Activated gamma-delta T cell treated with Interleukin-2 at 50 U/mL for 16 hours (primary cell): ENCODE measurements at places on chromosomes 12 and 14.
A peak's percentile ranks its signal among the peaks of the same experiment; 100 is the strongest.

DNA sequence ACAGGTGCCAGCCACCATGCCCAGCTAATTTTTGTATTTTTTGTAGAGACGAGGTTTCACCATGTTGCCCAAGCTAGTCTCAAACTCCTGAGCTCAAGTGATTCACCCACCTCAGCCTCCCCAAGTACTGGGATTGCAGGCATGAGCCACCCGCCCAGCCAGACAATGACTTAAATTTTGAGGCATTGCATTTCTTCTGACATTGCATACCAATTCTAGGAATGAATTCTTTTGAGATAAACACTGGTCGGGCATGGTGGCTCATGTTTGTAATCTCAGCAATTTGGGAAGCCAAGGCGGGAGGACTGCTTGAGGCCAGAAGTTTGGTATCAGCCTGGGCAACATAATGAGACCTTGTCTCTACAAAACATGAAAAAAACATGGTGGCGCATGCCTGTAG, 2.5 kb upstream of the CELA1 start:
- no peak for DNase-seq

- no peak for DNase-seq
These were observed 186.9 kb upstream of the CAND1 start for GRCh38 chr12:67082221-67082620.

GRCh38 chr14:61533513-61534255, 161.6 kb upstream of the HIF1A start:
- no peak for DNase-seq

DNA sequence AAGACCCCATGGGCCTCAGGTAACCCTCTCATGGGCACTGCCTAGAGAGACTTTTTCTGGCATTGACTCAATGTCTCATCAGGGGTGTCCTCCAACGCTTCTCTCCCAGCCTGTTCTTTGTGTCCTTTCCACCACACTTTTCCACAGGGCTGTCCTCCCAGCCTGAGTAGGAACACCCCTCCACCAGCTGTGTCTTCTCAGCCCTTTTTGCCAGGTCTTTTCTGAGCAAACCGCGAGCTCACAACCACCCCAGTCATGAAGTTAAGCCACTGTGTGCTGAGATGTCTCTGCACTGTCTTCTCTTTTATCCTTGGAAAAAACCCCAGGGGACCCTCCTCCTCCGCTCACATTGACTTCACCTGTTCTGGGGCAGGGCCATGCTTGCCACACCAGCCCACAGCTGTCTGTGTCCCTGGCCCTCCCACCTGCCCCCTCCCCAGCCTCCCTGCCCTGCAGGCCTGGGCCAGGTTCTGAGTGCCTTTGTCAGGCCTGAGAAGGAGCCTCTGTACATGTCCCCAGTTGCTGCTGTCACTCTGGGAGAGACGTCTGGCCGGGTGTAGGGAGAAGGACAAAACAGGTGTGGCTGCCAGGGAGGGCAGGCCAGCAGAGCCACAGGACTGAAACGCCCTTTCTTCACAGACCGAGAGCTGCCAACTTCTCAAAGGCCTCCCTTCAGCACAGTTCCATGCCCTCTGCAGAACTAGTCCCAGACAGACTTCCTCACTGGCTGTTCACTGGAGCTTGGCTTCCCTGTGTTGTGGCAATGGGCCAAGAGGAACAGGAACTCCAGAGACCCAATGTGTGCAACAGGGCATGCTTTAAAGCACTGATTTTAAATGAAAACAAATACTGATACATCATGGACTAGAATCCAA, 50.5 kb upstream of the PNMA1 start:
- DNase-seq = no peak

GRCh38 chr14:33702293-33702692, 248.6 kb downstream of the EGLN3 start:
- DNase-seq = no peak

- no peak for DNase-seq
These were observed 19.4 kb upstream of the EML1 start for GRCh38 chr14:99773521-99774497.

DNA sequence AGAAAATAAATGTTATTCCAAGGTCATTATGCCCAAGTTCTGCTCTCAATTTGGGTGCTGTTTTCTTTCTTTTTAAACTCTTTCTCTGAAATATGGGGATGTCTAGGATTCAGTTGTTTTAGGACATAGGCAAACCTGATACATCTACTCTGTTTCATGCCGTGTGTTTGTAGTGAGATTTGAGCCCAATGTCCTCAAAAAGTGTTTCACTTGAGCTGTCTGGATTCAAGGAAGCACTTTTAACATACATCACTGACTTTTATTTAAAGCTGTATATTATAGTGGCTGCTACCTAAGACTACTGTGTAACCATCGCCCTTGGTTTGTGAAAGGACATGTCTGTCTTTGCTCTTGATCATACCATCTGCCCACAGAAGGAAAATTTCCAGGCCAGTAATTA, 709.3 kb upstream of the STXBP6 start:
- no peak for DNase-seq

DNA sequence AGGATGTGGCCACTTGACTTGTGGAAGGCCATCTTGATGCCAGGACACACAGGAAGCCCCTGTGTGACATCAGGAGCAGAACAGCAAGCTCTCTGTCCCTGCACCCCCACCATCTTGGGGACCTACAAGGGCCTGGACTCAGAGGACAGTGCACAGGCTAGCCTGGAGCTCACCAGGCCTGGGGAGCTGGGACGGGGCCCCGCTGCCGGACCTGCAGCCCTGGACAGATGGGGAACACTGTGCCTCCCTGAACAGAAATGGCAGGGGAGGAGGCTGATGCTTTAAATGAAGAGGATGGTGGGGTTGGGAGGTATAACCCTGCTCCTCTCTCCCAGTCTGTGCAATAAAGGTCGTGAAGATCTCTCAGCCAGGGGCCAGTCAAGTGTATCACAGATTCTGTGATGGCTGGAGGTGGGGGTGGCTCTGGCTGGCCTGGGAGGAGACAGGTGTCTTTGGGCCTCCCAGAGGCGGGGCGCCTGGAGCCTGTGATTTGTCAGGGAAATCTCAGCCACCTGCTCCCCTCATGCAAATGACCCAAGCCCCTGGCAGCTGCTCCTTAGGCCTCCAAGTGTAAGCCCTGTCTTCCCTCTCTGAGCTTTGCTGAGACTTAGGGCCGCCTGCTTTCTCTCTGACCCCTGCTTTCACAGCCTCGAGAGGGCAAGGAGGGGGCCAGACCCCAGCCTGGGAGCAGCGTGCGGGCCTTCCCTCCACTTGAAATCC, 1.1 kb upstream of the GNB3 start:
- DNase-seq = no peak

DNA sequence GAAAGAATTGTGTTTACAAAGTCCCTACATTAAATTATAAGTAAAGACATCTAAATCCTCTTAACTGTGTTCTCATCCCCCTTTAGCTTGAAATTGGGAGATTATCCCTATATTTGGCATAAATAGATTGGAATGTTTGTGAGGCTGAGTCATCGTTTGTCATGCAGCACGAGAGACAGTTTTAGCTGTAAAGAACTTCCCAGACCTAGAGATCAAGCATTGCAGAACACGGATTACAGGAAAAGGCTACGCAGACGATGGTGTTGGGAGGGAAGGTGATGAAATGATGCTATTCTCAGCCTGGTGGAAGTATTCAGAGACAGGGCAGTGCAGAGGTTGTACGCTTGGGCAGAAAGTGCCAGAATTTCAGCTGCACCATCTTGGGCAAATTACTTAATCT, 93.8 kb downstream of the PTPRB start:
- no peak for DNase-seq

- DNase-seq = peak; percentile 47
These were observed 1.1 kb downstream of the PHLDA1 start for GRCh38 chr12:76030341-76031080.
